ENCODE measurements at places on chromosomes 7 and 10.

GRCh38 chr10:25678666-25679065 is 255.4 kb upstream of the MYO3A start:
- no peak for DNase-seq

- no peak for DNase-seq
Observed at GRCh38 chr7:132569884-132570614, 6.2 kb downstream of the PLXNA4 start.

DNA sequence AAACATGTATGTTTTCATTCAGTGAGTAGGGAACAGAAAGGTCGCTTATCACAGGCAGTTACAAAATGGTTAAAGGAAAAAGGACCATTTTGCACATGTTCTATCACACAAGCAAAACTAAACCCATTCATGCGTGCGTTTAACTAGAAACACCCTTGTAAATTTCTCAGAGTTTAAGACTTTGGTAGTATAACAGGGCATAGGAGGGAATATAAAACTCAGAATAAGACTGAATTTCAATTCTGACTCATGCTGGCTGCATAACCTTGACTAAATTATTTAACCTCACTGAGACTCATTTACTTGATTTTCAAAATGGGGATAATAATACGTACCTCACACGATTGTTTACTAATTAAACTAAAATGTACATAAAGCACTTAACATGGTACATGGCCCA is 243.8 kb upstream of the PTN start:
- DNase-seq: no peak

GRCh38 chr10:30980951-30981616 is 50.6 kb downstream of the ZNF438 start:
- peak; percentile 56 for DNase-seq

DNA sequence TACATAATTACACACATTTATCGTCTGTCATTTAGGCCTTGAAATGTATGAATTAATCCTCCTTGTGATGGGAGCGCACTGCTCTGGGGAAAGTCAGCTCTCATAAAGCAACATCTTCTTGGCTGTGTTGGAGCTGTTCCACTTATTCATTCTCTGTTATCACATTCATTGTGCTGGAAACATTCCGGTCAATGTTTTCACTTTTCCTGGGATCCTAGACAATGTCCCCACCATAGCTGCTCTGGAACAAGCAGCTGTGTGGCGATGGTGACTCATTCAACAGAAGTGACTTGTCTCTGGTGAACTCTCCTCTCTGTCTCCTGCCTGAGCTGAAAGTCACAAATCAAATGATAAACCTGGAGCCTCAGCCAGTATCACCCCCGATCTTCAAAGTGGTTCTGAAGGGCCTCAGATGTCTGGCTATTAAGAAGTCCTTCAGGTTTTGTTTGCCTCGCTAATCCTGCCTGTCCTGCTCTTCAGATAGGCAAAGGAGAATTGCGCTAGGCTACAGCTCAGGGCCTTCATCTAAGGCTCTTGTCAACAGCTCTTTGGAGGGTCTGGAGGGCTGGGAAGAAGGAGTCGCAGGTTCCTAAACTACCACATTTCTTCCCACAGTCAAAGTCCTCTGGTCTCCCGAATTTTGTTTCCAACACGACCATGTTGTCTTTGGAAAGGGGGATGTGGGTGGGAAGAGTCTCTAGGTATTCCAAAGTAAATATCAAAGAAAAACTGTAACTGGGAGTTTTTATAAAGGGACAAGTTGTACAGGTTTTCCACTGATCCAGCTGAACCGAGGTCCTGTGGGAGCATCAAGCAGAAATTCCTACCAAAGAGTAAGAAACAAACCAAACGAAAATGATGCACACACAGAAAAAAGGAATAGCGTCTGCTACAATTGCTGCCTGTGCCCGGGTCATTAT is 29.3 kb downstream of the KLF6 start:
- no peak for DNase-seq

GRCh38 chr7:100568176-100568895 is 5.4 kb downstream of the SAP25 start:
- no peak for DNase-seq

DNA sequence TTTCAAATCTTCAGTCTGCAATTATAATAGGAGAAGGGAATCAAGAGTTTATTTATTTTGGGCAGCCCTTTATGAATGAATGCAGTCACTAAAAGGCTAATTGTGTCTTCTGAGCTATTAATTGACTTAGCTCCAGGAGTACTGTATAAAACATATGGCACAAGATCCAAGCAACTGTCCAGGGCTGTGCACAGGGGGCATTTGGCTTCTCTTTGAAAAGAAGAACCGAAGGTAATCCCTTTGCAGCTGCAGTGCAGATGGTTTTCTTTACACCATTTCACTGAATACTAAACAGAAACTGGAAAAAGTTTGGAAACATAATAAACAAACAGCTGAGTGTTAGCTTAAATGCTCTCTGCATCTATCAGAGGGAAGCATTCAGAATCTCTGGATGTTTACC is 282.6 kb upstream of the LRRN3 start:
- no peak for DNase-seq

- DNase-seq: no peak
Observed at GRCh38 chr10:118254654-118255053, 87.5 kb downstream of the FAM204A start.

- no peak for DNase-seq
Observed at GRCh38 chr7:55271069-55271626, 94.0 kb upstream of the LANCL2 start.

DNA sequence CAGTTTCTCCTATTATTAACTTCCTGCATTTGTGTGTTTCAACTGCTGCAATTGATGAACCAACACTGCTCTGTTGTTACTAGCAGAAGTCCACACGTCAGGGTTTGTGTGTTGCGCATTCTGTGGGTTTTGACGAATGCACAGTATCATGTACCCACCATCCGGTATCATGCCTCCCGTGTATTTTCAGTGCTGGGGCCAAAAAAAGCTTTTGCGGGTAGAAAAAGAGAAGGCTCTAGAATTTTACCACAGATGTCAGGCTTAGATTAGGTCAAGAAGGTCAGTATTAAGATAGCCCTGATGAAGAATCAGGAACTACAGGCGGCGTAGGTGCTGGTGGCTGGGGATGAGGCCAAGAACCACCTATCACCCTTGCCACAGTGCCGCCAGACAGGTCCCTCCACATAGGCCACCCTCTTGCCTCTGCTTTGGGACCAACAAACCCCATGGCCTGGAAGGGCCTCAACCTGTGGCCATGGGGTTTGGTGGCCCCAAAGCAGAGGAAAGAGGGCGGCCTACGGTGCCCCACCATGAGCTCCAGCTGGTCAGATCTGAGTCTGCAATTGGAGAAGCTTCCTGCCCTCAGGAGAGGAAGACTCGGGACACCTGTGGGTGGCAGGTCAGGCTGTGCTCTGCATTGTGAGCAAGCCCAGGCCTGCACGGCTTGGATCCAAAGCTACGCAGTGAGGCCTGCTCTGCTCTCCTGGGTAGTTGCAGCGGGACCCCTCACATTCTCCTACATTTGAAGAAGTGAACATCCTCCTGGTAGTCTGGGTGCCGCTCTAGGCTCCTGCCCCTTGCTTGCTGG is 71.9 kb downstream of the MKI67 start:
- no peak for DNase-seq

GRCh38 chr7:55200441-55200840 is 164.7 kb upstream of the LANCL2 start:
- no peak for DNase-seq
